ENCODE measurements at places on chromosomes 6 and 20.

DNA sequence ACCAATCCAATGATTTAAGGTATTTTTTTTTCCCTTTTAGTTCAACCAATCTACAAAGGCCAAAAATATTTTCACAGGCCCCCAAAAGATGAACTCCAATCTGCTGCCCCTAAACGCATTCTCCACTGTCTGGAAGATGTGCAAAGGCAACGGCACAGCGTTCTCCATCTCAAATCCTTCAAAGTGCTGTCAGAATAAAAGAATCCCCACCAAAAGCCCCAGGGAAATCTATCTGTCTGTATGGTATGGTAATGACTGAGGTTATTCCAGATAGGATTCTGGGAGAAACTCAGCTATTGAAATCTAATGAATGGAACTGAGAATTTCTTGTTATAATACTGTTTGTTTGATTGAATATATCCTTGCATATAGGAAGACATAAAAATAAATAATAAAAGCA lies 217.8 kb upstream of the CCN2 start:
- DNase-seq = no peak

GRCh38 chr6:146359131-146359530 lies 184.5 kb upstream of the RAB32 start:
- no peak for DNase-seq

GRCh38 chr20:51347831-51348230 lies 194.7 kb downstream of the NFATC2 start:
- no peak for DNase-seq

DNA sequence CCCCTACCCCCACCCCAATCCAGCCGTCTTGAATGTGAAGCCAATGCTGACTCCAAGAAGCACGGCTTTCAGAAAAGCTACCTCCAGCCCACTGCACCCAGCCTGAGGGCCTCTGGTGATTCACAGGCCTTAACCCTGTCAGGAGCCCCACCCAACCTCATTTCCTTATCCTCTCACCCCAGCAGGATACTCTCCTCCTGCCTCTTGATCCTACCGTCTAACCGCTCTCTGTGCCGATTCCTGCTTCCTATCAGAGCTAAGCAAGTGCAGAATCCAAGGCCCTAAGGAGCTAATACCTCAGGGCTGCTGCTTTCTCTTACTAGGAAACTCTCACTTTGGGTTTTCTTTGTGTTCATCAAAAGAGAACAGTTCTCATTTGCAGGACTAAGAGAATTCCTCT lies 47.2 kb downstream of the TRERF1 start:
- no peak for DNase-seq

DNA sequence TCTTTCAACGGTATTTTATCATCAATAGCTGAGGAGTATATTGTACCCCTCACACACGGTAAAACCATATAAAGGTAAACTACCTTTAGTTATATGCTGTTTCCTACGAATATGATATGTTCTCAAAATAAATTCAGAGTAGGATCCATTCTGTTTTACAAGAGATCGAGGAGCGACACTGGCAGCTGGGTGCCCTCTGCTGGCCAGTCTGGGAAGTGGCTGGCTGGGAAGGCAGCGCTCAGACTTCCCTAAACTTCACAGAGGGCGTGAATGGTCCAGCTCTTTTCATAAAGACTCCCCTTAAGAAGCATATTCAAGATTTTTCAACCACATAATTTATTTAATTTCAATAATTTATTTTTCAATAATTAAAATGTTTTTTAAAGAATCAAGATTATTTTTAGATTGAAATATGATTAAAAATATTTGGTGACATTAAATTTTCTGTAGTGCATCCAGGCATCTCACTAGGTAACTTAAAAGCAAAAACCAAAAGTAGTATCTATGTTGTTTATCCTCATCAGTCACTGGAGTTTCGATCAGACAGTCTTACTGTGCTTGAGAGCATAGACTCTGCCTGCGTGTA lies 187.5 kb upstream of the PDE10A start:
- peak; percentile 7 for DNase-seq

DNA sequence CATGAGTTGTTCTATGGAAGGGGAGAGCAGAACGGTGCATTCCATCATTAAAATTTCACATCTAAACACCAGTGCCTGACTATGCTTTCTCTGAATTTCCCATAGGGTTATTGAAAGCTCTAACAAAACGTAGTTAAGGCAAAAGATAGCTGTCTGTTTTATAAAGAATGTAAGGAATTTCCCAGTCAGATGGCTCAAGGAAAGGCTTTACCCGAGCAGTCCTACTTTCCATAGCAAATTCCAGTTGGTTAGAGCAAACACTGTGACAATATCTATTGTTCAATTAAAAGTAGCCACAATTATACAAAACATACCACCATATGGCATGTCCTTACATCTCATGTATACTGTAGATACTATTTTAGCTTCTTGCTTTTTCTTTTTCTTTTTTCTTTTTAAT lies 1059.5 kb upstream of the FLRT3 start:
- no peak for DNase-seq

- DNase-seq = no peak
Observed at GRCh38 chr6:135906542-135906941, 55.0 kb downstream of the PDE7B start.

DNA sequence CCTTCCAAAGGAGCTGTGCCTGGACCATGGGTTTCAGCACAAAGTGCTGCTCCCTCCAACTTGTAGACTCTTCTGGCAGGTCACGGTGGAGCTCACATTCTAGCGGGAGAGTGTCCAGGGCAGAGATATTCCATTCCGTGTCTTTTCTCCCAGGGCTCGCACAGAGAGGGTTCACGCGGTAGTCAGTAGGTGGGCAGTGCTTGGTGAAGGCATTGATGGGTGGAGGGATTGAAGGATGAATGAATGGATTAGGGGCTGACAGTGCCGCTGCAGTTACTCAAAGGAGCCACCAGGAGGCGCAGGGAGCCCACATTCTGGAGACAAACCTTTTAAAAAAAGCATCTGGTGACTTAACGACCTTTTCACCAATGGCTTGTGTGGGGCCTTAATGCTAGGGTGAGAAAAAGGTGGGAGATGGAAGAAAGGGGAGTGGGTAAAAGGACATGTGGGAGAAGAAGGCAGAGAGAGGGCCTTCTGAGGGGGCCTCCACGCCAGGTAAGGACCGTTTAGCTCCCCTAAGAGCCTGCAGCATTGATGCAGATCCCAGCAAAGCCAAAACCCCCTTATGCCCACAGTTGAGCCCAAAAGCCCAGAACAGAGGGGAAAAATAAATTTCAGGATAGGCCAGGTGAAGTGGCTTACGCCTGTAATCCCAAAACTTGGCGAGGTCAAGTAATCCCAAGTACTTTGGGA lies 17.5 kb upstream of the FAM110A start:
- DNase-seq = peak; percentile 15

- no peak for DNase-seq
Observed at GRCh38 chr6:168935628-168936010, 318.0 kb downstream of the THBS2 start.

DNA sequence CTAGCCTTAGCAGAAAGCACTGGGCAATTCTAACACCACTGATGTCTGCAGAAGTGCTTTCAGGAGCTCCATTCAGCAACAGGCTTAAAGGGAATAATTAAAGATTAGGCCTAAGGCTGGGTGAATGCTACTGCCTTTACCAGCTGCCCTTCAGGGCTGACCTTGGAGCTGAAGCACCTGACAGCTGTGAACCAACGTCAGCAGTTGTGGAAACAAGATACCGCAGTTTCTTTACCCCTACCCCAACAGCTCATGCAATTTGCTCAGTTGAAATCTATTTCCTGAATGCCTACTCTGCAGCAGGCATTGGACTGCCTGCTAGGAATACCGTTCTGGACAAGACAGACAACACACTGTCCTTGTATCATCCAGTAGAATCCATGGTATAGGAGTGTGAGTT lies 51.5 kb upstream of the ADTRP start:
- no peak for DNase-seq

- no peak for DNase-seq
Observed at GRCh38 chr6:156885562-156885961, 108.4 kb downstream of the ARID1B start.

- peak; percentile 80 for DNase-seq
Observed at GRCh38 chr20:57381596-57382503, 9.3 kb upstream of the RBM38 start.

- peak; percentile 39 for DNase-seq
Observed at GRCh38 chr20:50980851-50981713, 22.5 kb downstream of the MOCS3 start.

GRCh38 chr6:135819665-135820064 lies 31.8 kb upstream of the PDE7B start:
- DNase-seq = no peak

Data from activated CD4-positive, CD25-positive, alpha-beta regulatory T cell (primary cell).